ENCODE measurements at places on chromosomes 5 and 9.

DNA sequence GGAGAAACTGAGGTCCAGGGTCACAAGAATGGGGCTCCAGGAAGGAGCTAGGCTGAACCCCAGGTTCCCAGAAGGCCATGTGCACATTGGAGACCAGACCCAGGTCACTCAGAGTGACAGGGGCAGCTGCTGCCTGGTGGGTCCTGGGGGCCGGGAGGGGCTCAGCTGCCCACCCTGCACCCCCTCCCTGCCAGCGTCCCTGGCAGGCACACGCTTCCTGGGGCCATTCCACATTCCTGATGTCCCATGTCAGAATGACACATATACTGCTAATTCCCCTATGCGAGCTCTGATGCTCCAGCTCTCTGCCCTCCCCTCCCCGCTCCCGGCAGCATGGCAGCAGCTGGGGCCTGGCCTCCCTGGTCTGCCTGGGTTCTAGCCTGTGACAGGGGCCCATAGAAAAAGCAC is 14.0 kb downstream of the FGFR4 start:
- no peak for DNase-seq

GRCh38 chr5:79663212-79663611 is 26.4 kb upstream of the CMYA5 start:
- DNase-seq, result no peak

DNA sequence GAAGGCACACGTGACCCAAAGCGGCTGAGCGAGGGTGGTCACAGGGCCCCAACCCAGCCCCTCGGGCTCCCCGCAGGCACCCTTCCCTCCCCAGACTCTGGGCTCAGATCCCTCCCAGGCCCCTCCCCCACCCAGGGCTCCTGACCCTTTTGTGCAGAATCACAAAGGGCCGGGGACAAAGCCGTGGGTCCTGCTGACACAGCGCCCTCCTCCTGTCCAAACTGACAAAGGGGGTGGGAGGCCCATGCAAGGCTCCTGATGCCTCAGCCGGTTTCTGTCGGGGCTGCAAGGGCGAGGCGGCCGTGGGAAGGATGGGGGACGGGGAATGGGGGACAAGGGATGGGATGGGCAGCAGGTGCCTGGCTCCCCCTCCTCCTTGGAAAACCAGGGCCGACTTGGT is 43.5 kb upstream of the UBAC1 start:
- DNase-seq, result no peak

GRCh38 chr5:3313569-3313968 is 282.1 kb upstream of the IRX1 start:
- no peak for DNase-seq

DNA sequence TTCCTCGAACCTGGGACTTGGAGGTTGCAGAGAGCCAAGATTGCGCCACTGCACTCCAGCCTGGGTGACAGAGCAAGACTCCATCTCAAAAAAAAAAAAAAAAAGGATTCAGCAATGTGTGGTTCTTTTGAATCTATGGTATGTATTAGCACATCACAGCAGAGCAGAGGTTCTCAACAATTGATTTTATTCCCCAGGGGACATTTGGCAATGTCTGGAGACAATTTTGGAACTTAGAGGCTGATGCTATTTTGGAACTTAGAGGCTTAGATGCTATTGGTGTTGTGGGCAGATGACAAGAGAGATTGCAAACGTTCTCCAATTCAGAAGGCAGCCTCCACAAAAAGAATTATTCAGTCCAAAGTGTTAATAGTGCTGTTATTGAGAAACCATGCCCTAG is 115.2 kb downstream of the TMC1 start:
- no peak for DNase-seq

DNA sequence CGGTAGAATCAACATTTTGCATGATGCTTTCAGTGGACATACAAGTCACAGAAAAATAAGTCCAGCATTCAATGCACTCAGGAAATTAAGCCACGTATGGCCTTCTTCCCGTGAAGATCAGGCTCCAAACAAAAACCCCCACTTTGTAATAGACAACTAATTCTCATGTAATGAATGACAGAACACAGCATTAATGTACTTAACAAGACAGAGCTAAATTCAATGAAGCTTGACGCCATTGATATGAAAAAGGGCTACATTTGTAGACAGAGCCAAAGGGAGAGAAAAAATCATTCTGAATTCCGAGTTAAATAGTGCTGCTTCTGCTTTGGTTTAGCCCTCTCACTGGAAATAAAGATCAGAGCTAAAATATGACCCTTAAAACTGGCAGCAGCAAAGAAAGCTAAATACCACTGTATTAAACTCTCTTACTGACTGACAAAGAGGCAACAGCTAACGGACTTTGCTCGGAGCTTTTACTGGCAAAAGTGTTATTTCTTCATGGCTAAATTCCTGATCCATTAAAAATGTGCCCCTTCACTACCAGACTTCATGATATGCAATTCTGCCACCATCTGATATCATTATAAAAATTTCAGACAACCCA is 250.5 kb downstream of the BNC2 start:
- DNase-seq, result no peak

DNA sequence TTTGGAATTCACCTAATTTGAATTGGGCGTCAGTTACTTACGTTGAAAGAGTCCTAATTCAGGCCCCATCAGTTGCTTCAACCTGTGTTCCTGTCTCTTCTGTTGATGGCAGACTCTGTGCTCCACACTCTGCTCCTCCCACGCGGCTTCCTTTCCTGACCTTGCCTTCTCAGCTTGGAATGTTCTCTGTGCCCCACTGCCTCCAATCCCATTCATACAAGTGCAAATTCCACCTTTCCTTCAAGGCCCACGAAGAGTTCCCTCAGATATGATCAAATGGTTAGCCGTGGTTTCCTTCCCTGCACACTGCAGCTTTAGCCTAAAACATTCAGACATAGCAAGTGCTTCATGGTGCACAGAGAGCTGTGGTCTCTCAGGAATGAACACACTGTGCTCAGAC is 65.7 kb downstream of the SREK1 start:
- DNase-seq, result no peak

DNA sequence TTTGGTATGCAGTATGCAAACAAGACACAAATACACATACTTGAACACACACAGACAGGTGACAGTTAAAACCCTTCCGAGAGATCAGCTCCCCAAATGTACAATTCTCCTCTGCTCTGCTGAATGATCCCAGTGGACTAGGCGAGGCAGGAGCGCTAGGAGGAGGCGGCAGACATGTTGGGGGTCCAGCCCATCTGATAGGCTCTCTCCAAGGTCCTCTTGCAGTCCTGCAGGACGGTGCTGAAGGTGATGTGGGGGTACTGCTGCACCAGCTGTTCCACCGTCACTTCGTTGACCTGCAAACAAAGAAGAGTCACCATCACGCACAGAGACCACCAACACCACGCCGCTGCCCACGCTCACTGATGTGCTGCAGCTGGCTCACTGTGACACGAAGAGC is 190.8 kb upstream of the EFNA5 start:
- DNase-seq, result no peak

GRCh38 chr5:80820685-80821084 is 139.5 kb upstream of the RASGRF2 start:
- no peak for DNase-seq

DNA sequence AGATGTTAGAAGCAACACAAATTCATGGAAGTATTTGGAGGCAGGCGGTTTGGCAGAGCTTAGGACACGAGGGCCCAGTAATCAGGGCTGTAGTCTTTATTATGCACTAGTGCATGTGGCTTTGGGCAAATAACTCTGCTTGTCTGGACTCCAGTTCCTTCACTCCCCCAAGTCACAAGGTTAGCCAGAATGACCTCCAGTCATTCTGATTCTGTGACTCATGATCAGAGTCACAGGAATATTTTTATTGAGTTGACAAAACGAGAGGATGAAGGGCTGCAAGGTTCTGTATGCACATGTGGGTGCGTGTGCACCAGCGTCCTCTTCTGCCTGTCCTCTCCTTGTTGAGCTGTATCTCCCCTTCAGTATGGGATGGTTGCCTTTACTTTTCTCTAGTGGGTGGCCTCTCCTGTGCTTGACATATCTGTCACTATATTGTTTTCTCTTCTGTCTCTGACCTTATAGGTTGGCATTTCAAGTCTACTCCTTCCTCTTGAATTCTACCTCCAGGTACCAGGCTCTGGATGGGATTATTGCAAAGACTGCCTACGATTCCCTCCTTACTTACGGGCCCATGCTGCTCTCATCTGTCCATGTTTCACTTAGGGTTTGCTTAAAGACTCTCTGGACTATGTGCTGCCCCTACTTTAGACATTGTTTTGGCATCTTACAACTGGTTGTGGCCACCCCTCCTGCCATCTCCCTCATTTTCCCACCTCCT is 94.6 kb downstream of the KDM4C start:
- DNase-seq, result no peak

GRCh38 chr9:135695036-135695435 is 4.2 kb downstream of the SOHLH1 start:
- DNase-seq, result no peak

- no peak for DNase-seq
Observed at GRCh38 chr5:61631438-61631941, 299.4 kb downstream of the ZSWIM6 start.
